ENCODE measurements at places on chromosomes 1 and 21.

DNA sequence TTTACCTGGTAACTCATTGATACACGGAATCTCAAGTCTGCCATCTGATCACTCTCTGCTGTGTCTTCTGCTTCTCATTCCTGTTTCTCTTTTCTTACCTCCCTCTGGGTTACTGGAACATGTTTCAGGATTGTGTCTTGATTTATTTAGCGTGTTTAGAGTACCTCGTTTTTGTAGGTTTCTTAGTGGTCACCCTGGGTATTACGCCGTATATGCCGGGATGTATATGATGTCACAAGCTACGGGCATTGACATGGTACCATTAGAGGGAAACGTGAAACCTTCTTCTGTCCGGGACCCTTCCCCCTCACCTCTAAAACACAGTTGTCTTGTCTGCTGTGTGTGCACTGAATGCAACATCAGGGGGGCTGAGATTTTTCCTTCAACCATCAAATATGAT, 2.8 kb downstream of the ACTRT2 start:
- no peak for DNase-seq

GRCh38 chr21:45129189-45129923, 55.0 kb downstream of the ADARB1 start:
- DNase-seq, result peak; percentile 58

DNA sequence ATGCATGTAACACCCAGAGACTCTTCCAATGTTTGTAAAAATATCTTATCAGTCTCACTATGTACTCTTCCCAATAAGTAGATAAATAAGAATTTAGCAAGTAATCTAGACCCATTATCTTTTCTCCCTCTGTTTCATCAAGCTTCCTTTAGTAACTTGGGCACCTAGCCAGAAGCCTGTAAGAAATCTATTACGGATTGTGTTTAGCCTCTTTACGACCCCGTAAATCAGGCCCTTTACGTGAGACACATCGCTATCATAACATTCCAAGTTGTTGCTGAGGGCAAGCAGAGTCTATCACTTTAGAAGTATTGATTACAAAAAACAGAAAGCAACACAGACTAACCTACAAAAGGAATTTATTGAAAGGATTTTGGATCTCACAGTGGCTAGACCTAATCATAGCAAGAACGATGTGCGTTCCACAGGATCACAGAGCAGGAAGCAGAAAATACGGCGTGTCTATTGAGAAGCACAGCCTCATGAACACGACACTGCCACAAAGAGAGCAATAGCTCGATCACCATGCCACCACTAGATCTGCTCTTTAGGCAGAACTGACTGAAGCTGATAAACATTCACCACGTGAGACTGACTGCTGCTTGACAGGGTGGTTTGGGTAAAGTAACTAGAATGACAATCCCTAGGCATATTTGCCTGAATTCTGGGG, 922.1 kb downstream of the AMY1C start:
- DNase-seq, result no peak

DNA sequence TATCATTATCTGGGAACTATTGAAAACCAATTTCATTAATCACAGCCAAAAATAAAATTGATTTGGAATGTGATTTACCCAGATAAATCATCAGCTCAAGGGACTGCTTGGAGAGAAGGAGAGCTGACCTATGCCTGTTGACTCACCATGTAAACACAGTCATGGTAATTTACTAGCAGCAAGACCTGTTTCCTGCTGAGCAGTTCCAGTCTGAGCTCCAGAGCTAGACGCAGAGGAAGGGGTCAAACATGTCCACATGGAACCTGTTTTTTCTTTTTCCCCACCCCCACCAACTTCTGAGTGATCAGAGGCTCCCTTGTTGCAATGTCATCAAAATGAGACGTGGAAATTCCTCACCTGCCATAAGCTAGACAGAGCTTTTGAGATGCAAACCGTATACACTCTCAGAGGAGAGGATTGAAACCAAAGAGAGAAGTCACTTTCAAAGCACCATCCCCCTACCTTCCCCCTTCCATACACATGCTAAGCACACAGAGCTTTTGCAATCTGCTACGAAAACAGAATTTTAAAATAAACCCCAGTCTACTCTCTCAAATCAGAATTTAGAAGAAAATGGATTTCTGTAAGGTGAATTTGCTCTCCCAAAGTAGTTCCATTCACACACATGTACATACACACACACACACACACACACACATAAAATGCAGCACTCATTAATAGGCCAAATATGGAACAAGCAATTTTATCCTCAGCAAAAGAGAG, 55.9 kb upstream of the PTGFRN start:
- peak; percentile 90 for DNase-seq

DNA sequence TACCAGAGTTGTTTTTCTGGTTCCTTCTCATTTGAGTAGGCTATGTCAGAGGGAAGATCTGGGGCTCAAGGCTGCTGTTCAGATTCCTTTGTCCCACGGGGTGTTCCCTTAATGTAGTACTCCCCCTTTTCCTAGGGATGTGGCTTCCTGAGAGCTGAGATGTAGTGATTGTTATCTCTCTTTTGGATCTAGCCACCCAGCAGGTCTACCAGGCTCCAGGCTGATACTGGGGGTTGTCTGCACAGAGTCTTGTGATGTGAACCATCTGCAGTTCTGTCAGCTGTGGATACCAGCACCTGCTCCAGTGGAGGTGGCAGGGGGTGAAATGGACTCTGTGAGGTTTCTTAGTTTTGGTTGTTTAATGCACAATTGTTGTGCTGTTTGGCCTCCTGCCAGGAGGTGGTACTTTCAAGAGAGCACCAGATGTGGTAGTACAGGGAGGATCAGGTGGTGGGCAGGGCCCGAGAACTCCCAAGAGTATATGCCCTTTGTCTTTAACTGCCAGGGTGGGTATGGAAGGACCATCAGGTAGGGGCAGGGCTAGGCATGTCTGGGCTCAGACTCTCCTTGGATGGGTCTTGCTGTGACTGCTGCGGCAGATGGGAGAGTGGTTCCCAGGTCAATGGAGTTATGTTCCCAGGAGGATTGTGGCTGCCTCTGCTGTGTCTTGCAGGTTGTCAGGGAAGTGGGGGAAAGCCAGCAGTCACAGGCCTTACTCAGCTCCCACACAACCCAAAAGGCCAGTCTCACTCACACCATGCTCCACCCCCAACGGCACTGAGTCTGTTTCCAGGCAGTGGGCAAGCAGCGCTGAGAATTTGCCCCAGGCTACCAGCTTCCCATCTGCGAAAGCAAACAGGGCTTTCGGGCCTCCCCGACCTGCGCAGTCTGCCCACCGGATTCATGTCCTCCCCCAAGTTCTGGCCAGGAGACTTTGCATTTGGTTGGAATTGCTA, 64.2 kb downstream of the SERINC2 start:
- DNase-seq, result no peak

DNA sequence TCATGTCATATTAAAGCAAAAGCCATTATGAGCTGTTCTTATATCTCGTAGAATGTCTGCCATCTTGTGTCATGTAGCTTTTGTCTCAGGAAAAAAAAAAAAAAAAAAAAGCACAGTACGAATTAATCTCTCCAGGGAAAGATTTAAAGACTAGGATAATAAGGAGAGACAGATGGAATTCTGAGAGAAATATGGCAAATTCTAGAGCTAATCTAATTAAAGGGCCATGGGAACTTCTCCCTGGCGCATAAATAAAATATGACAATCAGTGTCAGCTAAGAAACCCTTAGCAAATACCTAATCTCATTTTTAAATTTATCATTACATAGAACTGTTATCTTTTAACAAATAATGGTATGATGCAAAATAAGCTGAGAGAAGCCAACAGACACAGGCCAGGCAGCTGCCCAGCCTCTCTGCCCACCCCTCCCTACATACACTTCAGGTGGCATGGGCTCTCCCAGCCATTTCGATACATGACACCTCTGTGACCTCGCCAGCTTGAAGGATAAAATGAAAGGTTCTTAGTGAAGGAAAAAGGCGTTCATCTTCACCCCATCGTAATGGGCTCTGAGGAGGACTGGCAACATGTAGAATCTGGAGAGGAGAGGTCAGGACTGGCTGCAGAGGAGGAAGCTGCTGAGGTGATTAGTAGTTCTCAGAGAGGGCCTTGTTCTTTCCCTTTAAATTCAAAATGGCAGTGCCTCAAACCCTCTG, 39.8 kb downstream of the DISC1 start:
- no peak for DNase-seq

GRCh38 chr21:24223624-24224023, 1383.7 kb downstream of the MRPL39 start:
- DNase-seq, result no peak

GRCh38 chr21:42400525-42400924, 3.2 kb upstream of the UBASH3A start:
- DNase-seq, result peak; percentile 12

DNA sequence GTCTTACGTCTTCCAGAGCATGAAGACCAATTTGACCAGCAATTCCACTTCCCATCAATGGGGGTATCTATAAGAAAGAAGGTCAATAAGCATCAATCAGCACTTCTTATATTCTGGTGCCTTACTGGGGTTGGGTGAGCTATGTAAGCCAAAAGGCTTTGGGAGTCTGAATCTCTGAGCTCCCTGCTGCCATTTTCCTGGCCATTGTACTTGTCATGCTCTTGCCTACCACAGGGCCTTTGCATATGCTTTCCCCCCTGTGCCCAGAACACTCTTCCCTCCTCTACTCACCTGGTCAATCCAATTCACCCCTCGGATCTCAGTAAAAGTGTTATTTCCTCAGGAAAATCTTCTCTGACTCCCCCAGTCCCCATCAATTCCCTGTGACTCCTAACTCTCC, 36.3 kb downstream of the C8B start:
- no peak for DNase-seq

GRCh38 chr21:32240851-32241687, 37.8 kb downstream of the MIS18A start:
- DNase-seq, result peak; percentile 21

DNA sequence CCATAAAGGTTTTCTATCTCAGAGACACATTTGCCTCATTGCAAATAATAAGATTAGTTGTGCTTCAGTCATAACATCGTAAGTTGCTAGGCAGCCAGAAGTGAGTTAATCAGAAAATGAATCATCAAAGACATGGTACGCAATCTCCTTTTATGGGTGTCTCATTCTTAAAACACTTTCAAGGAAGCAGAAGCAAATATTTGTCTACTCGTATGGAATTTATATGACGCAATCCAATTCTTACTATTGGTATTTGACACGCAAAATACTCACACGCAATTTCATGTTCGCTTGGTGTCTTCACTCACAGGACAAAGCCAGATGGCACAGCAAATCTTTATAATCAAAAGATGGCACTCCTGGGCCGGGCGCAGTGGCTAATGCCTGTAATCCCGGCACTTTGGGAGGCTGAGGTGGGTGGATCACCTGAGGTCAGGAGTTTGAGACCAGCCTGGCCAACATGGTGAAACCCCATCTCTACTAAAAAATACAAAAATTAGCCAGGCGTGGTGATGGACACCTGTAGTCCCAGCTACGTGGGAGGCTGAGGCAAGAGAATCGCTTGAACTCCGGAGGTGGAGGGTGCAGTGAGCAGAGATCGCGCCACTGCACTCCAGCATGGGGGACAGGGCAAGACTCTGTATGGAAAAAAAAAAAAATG, 56.4 kb downstream of the HLCS start:
- DNase-seq, result peak; percentile 98

GRCh38 chr21:41952568-41953248, 1.1 kb downstream of the C2CD2 start:
- no peak for DNase-seq

- DNase-seq, result no peak
Observed at GRCh38 chr1:10905841-10906655, 106.4 kb upstream of the TARDBP start.

- DNase-seq, result no peak
Observed at GRCh38 chr1:103942029-103942428, 192.3 kb downstream of the AMY1C start.

DNA sequence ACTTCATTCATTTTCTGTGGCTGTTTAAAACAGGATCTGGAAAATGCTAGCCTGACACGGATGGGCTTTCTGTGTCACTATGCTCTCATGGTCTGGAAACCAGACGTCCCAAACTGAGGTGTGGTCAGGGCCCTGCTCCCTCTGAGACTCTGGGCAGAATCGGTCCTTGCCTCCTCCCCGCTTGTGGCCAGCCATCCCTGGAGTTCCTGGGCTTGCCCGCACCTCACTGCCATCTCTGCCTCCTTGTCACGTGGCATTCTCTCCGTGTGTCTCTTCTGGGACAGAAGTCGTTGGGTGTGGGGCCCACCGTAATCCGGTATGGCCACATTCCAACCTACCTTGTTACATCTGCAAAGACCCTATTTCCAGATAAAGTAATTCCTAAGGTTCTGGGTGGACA, 10.1 kb upstream of the ACTRT2 start:
- no peak for DNase-seq

DNA sequence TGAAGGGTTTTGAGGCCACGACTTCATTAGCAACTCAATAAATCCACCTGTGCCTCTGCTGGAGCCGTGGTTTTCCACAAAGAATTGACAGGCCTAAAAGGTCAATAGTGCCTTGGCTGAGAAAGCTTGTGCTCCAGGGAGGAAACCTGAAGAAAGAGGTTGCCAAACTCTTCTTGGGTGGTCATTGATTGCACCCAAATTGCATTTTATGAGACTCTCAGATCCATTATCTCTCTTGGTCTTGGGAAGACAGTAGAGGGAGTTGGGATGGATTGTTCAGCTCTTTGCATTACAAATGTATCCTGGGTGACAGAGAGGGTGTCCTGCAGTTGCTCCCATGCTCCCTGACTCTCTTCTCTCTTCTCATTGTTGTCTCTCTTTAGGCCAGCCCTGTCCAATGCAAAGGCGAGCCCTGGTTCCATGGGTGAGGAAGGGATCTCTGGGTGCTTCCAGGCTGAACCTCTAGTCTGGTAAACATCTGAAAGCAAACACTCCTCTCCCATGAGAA, 46.1 kb upstream of the HTR1D start:
- DNase-seq, result no peak

DNA sequence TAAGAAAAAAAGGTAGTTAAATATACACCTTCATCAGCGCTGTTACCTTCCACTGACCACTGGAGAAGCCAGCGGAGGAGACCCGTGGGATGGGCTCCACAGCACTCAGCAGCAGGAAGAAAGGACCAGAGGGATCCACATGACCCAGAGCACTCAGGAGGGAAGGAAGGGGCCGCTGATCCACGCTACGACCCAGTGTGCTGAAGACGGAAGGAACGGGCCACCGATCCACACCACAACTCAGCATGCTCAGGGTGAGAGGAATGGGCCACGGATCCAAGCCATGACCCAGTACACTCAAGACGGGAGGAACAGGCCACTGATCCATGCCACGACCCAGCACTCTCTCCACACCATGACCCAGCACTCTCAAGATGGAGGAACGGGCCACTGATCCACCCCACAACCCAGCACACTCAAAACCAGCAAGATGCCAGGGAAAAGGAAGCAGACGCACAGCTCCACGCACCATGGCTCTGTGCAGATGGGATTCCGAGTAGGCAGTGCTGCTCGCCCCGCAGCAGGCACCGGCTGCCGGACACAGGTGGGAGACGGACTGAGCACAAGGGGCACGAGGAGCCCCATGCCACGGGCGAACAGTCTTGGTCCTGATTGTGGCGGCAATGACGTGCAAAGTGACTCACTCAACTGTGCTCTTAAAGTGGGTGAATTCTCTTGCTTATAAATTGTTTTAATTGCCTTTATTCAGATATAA, 8.7 kb downstream of the WRAP73 start:
- no peak for DNase-seq

GRCh38 chr1:21334214-21335087, 44.2 kb upstream of the ECE1 start:
- DNase-seq, result peak; percentile 76

GRCh38 chr1:223751696-223752095, 39.4 kb downstream of the CAPN2 start:
- DNase-seq, result no peak

Measured in fibroblast of upper back skin (primary cell).